Fibroblast of mammary gland (primary cell): ENCODE measurements at places on chromosomes 1 and 21.

DNA sequence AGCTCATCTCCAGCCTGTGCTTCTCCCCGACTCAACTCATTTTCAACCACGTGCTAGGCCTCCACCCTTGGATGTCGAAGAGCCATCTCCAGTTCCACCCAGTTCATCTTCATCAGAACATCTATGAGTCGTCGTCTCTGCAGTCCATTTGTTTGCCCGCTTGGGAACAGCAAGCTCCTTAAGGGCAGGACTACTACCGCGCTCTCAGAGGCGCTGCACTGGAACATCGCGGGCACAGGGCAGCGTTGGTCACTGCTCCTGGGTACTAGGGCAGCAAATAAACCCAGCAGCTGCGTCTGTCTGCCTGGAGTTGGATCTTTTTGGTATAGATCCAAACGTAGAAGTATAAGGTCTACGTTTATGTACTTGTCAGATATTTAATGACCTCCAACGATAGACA, 478 bp upstream of the PRDM2 start:
- peak; percentile 40 for DNase-seq

DNA sequence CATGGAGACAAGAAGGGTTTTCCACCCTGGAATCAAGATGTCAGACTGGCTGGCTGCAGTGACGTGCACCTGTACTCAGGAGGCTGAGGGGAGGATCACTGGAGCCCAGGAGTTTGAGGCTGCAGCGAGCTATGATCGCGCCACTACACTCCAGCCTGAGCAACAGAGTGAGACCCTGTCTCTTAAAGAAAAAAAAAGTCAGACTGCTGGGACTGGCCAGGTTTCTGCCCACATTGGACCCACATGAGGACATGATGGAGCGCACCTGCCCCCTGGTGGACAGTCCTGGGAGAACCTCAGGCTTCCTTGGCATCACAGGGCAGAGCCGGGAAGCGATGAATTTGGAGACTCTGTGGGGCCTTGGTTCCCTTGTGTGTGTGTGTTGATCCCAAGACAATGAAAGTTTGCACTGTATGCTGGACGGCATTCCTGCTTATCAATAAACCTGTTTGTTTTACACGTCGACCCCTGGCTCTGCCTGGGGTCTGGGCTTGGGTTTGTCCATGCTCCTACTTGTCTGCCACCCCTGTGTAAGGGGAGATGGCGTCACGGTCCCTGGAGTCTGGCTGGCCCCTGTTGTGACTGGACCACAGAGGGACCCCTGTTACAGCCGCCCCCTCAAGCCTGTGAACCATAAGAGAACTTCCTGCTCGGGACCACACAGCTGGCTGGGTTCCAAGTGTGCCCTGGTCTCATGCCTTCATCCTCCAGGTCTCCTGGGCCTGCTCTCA, 20.9 kb upstream of the VPS13D start:
- peak; percentile 72 for DNase-seq

DNA sequence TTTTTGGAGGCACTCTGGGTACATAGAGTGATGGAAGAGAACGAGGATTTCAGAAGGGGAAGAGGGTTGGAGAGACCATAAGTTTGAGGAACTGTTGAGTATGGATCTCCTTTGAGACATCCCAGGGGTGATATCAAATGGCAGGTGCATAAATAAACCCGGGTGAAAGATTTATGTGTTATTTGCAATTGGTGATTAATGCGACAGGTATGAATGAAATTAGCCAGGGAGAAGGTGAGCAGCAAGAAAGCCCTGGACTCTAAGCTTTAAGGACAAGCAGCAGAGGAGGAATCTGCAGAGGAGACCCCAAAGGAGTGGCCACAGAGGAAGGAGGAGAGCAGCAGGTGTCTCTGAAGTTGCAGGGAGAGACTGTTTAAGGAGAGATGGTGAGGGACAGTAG, 8.8 kb upstream of the REN start:
- no peak for DNase-seq

DNA sequence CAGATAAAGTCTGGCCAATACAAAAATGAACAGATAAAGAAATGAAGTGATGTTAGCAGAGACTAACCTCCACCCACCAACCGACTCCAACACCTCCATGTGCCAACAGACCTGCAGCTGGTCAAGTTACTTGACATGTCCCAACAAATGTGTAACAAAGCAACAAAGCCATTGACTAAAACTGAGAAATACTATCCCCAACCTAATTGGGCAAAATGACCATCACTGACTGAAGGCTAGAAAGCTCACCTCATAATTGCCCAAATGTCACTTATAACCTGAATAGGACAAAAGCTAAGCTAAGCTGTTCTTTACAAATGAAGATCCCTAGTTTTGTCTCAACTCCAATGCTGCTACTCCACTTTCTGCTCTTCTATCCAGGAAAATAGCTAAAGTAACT, 7.5 kb downstream of the KDM5B start:
- DNase-seq = no peak

DNA sequence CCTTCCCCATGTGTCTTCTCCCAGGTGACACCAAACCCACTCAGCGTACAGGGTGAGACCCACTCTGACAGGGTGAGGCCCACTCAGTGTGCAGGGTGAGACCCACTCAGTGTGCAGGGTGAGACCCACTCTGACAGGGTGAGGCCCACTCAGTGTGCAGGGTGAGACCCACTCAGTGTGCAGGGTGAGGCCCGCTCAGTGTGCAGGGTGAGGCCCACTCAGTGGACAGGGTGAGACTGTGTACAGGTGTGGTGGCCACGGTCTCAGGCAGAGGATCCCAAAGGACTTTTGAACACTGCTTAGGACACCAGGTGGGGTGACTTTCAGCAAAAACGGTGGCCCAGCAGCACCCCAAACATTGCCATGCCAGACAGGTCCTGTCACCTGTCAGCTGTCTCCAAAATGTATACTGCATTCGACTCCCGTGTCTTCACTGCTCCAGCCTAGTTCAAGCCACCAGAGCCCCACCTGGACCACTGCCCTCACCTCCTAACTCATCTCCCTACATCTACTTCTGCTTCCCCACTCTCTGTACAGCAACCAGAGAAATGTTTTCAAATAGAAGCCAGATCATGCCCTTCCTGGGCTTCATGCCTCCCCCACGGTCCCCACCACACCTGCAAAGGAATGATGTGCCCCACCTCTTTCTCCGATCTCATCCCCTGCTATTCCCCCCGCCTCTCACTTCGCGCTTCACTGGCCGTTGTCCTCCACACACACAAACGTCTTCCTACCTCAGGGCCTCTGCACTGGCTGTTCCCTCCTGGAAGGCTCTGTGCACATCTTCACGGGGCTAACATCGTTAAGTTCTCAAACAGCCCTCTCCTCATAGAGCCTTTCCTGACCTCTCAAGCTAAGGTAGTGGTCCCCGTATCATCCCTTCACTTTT, 52.1 kb downstream of the ACBD3 start:
- DNase-seq = no peak

GRCh38 chr1:56169856-56170255, 409.5 kb downstream of the PLPP3 start:
- DNase-seq = peak; percentile 60

DNA sequence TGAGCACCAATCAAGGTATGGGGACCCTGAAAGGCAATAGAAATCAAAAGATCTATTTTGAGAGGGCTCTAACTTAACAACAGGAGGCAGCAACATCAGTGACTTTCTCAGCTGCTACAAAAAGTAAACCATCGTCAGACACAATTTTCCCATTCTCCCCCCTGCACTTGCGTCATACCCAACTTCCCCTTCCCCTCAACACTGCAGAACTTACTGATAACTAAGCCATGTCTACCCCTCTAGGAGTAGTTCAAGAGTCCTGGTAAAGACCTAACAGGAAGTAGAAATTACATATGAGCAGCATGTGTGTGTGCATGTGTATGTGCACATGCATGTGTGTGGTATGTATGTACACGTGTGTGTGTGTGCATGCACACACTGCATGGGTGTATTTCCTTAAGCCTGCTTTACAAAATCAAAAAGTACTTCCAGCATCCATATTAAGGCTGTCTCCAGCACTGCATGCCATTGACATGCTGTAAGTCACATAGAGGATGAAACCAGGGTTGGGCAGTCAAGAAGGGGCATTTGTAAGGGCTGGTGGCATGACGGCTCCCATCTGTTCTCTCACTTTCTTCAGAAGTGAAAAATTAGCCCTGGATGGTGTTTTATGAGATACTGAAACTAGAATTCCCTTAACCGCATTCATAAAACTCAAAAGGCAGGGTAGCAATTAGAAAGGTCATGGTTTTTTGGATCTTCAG, 460.1 kb upstream of the RUNX1 start:
- no peak for DNase-seq
